CD8-positive, alpha-beta T cell (primary cell): ENCODE measurements at places on chromosomes 3 and 15.

DNA sequence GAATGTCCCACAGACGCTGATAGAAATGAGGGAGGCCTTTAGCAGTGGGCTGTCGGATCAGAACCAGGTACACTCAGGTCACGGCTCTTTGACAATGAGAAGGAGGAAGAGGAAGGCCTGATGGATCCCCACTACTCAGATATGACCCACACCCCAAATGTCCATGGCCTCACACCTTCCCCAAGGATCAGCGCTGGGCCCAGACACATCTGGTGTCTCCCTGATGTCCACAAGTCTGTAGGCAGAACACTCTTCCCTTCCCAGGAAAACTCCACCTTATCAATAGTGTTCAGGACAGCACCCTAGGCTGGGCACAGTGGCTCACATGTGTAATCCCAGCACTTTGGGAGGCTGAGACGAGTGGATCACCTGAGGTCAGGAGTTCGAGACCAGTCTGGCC, 33.3 kb upstream of the SFMBT1 start:
- DNase-seq = no peak

DNA sequence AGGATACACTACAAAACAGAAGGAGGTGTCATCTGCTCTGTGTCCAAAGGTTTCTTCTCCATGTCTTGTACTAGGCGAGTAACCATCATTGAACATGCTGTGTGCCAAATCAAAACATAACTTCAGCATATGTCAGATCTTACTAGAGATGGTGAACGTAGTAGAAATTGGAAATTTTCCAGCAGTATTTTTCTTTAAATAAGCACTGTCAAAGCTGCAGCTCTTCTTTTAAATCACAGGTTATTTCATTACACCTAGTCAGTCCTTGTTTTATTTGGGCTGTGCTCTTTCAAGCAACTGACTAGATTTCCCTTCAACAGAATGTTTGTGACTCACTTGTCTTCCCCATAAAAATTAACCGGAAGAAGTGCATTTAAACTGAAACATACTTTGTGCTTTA, 46.5 kb downstream of the MSL2 start:
- DNase-seq = no peak

GRCh38 chr15:98823012-98823458, 174.7 kb downstream of the IGF1R start:
- no peak for DNase-seq

GRCh38 chr3:112492124-112492523, 7.1 kb downstream of the BTLA start:
- no peak for DNase-seq

GRCh38 chr3:168883145-168883544, 780.4 kb downstream of the MECOM start:
- no peak for DNase-seq

GRCh38 chr3:115148142-115148790, 1.2 kb upstream of the ZBTB20 start:
- no peak for DNase-seq

DNA sequence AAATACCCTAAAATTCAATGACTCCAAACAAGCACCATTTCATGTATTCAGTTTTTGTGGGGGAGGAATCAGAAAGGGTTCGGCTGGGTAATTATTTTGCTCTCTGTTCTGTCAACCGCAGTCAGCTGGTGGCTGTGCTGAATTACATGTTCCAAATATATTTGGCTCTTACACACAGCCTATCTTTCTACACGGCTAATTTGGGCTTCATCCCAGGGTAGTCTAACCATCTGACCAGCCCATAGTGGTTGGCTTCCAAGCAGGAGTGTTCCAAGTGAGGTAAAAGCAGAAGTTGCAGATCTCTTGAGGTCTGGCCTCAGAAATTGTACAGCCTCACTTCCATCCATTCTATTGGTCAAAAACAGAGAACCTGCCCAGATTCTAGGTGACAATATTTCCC, 760.8 kb upstream of the SEMA6D start:
- no peak for DNase-seq

- no peak for DNase-seq
These were observed 59.0 kb downstream of the GRIP2 start for GRCh38 chr3:14481018-14481645.

DNA sequence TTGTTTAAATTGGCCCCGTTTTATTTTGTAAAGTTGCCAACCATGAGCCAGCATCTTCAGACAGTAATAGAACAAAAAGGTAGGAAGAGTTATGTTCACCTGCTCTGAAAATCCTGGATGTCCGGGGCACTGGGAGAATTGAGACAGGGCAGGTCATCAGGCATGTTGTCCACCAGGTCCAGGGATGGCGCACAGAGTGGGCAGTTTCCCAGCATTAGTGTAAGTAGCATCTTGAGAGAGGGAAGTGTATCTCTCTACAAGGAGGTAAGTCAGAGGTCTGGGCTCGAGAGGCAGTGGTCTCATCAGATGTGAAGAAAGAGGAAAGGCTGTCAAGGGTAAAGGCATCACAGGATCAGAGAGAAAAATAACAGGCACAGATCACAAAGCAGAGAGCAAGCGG, 339.4 kb downstream of the CLSTN2 start:
- DNase-seq = no peak

- no peak for DNase-seq
These were observed 35.3 kb downstream of the ANXA2 start for GRCh38 chr15:60362321-60363086.

DNA sequence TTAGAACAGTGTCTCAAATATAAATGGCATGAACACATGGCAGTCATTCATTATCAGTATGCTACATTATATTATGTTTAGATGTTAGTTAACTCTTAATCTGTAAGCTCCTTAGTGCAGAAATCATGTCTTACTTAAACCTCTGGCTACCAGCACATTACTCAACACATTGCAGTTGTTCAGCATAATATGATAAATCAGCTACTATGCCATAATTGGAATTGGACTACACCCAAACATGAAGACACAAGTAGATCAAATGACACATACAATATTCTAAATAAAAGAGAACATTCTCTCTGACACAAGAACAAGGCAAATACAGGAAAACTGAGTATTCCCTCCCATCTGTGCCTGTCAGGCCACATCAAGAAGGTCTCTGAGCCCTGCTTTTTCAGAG, 116.1 kb downstream of the PCCB start:
- DNase-seq = no peak

- DNase-seq = no peak
These were observed 16.7 kb upstream of the EIF1B start for GRCh38 chr3:40292637-40293349.
